ENCODE measurements at places on chromosomes 2 and 18.

DNA sequence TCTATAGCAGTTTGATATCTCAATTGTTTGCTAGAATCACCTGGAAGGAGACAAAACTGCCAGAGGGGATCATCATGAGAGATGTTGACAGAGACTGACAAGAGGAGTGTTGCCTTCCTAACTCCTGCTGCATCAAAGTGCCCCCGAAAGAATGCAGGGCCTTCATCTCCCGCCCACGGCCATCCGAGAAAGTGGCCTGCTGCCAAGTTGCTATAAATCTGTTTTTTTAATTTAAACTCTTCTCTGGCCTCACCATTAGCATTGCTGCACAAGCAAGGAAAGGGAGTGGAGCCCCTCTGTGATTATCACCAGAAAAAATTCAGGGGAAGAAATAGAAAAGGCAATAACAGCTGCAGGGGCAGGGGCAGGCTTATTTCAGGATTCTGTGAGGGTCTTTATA is 238.1 kb upstream of the EPHA4 start:
- no peak for DNase-seq

GRCh38 chr2:96260387-96261260 is 5.2 kb downstream of the TMEM127 start:
- peak; percentile 87 for DNase-seq

GRCh38 chr2:10169053-10169578 is 46.6 kb downstream of the RRM2 start:
- no peak for DNase-seq

DNA sequence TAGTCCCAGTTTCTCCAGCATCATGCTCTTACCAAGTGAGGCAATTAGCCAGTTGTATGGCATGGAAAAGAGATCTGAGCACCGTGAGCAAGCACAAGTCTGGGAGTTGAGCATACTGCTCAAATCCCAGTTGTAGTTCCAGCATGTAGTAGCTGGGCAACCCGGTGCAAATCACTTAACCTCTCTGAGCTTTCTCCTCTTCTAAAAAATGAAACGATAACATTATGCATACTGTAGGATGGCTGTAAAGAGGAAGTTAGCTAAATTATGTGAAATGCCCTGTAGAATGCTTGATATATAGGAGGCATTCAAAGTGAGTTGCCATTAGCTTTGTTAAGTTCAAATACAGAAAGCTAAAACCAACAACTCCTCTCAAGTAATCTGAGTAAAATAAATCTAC is 164.0 kb upstream of the ZEB2 start:
- DNase-seq: no peak
